ENCODE measurements at places on chromosomes 6 and 20.

DNA sequence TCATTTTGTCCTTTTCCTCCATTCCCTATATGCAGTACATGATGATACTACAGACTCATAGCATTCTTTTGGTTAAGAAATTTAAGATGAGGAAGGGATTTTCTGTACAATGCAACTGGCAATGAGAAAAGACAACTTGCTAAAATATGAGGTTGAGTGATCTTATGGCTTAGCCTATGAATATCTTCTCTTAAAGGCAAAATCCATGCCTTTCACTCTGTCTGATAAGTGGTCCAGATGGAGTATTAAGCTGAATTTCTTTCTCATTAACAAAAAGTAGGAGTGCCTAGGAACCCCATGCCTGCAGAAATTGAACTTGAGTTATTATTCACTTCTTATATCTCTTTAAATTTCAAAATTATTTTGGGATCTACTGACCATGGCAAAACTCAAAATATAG lies 135.3 kb downstream of the GRIK2 start:
- no peak for DNase-seq

DNA sequence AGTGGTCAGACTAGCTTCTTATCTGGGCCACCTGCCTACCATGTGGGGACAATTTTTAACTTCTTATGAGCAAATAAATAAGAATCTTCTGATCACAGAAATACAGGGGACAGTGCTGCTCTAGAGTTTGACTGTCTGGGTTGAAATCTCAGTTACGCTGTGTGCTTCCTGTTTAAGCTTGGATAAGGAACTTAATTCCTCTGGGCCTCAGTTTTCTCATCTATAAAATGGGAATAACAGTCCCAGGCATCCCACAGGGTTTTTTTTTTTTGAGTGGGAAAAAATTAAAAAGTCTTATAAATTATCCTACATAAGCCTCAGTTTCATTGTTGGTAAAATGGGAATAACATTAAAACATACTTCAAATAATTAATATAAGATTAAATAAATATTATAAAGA lies 340.9 kb downstream of the ESR1 start:
- DNase-seq: no peak

GRCh38 chr20:23548408-23548807 lies 19.9 kb downstream of the CST9L start:
- DNase-seq: no peak

- no peak for DNase-seq
Observed at GRCh38 chr6:43992126-43992663, 135.1 kb downstream of the MRPL14 start.

DNA sequence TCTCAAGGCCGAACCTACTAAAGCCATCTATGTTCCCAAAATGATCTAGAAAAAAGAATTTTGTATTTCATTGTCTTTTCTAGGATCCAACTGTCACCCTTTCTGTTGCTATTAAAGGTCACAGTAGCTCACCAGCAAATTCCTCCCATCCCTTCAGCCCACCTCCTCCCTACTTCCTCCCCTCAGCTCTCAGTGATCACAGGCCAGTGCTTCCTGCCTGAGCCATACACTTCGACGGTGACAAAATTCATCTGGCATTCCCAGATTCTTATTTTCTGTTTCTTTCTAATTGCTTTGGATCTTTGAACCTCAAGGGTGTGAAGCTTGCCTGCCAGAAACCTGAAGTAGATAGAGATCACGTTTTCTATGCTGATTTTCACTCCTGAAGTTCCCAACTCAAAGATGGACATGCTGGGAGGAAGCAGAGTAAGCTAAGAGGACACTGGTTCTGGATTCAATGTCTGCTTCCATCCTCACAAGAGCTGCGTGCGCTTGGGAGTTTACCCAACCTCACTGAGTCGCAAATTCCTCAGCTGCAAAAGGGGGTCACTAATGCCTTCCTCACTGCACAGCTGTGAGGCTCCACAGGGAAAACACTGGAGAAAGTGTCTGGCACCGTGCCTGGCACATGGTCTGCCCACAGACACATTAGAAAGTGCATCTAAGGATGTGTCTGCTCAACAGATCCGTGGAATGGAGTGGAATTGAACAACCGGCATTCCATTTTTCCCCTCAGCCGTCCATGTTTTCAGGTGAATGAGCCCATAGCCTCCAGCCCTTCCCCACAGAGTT lies 34.5 kb downstream of the MDGA1 start:
- DNase-seq: no peak

DNA sequence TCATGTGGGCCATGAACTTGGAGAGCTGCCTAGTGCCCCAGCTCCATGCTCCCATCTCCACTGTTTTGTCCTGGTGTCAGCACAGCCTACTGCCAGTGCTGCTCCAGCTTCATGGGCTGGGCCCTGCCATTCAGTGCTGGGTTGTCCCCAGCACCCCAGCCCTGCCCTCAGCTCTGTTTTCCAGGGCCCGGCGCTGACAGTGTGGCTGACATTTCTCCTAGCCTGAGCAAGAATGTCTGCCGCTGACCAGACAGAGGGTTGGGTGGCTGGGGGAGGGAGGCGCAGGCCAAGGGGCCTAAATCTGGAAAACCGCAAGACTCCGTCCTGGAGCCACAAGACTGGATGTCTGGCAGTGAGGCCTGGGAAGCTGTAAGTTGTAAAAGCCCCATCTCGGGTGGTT lies 78.9 kb downstream of the DHX35 start:
- DNase-seq: no peak

DNA sequence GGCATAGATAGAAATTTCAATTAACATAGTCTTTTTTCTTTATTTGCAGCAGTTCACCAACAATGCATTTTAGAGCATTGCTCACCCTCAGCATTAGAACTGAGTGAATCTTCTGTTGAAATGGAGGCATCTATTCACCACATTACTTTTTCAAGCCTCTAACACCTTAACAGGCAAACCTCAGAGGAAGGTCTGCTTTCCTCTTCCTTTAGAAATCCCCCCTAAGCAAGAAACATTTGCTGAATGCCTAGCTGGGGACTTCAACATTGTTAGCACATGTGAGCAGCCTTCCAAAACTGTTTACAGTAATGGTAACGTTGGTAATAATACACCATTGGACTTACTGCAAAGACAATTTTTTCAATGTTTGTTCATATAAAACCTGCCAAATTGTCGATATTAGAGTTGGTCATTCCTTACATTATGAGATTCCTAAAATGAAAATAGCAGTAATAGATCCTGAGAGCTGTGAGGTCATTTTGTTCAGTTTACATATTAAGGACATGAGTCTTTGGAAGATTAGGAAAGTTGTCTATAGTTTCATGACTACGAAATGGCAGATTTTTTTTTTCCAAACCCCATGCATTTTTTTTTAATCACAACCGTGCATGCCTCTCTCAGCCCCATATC lies 20.6 kb upstream of the AKIRIN2 start:
- DNase-seq: no peak

- DNase-seq: no peak
Observed at GRCh38 chr6:4352322-4352669, 216.9 kb upstream of the ECI2 start.

- DNase-seq: no peak
Observed at GRCh38 chr6:408599-409102, 17.1 kb downstream of the IRF4 start.

GRCh38 chr6:37282371-37282770 lies 24.4 kb upstream of the TMEM217 start:
- DNase-seq: no peak

DNA sequence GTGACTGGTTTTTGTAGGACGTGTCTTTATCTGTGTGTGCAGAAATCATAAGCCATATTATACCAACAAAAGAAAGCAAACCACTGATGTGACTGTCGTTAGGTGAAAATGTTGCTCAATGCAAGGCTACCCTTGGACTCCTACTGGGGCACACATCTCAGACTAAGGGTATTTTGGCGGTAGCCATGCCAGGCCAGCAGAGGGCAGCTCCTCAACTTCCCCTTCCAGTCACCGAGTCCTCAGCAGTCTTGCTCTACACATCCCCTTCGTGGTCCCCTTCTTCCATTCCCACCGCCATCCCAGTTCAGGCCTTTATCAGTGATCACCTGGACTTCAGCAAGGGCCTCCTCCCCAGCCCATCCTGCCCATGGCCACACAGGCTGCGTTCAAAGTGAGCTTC lies 113.7 kb upstream of the GGTLC1 start:
- no peak for DNase-seq

- no peak for DNase-seq
Observed at GRCh38 chr6:37779902-37780628, 39.5 kb upstream of the ZFAND3 start.
